Mucosa of descending colon (tissue), 3 donors: ENCODE measurements at places on chromosomes 1 and 21.

DNA sequence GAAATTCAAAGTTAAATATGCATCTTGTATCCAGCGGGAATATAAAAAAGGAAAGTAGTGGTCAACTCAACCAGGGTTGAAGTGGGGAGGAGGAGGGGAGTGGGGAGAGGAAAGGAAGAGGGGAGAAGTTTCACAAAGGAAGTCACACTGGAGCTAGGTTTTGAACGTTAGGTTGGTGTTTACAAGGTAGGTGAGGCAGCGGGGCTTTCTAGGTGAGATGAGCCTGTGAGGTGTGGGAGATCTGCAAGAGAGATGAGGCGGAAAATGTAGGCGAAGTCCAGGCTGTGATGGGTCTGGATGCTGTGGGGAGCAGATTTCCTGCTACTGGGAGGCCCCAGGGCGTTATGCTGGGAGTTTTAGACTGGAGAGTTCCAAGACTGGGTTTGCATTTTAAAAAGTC, 36.1 kb upstream of the IL20 start:
- no peak for DNase-seq

GRCh38 chr1:88061492-88062177, 622.4 kb upstream of the PKN2 start:
- peak; percentile 34 for DNase-seq

DNA sequence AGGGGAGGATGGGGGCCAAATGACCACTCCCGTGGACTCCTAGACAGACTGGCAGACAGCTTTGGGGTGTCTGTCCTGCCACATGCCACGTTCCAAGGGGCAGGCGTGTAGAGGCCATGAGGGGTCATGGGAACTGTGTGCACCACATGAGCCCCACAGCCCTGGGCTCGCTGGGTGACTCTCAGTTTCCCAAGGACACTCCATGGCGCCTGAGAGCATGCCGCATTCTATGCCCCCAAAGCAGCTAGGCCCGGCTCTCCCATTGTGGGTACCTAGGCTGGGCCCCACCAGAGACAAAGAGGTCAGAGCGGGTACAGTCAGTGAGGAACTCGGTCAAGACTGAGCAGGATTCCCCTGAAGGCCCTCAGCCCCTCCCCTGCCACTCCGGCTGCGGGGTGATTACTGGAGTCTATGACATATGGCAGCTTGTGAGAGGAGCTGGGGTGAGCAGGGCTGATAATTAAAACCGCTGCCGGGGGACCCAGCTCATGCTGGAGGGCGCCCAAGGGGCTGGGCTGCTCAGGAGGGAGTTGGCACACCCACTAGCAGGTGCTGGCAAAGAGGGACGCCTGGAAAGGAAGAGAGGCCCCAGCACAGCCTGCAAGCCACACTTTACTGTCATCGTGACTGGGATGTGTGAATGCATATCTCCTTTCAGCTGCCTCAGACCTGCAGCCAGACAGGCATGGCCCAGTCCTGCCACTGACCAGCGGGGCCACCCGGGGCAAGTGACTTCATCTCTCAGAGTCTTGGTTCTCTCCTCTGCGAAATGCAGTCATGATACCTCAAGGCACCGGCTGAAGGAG, 8.4 kb downstream of the LRP8 start:
- DNase-seq, result no peak

DNA sequence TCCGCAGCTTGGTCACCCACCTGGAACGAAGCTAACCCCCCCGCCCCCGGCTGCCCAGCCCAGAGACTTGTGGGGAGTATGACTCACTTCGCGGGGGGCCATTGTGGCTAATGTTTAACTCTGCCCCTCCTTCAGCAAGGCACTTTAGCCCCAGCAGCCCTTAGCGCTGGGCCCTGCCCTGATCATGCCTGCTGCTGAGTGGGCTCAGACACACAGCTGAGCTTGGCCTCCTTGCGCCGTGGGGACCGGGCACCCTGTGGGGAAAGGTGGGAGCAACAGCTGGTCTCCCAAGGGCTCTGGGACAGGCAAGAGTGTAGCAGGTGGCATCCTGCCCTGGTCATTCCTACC, 6.3 kb upstream of the LAD1 start:
- DNase-seq, result peak; percentile 88

GRCh38 chr1:12138196-12139168, 28.3 kb upstream of the TNFRSF1B start:
- no peak for DNase-seq

DNA sequence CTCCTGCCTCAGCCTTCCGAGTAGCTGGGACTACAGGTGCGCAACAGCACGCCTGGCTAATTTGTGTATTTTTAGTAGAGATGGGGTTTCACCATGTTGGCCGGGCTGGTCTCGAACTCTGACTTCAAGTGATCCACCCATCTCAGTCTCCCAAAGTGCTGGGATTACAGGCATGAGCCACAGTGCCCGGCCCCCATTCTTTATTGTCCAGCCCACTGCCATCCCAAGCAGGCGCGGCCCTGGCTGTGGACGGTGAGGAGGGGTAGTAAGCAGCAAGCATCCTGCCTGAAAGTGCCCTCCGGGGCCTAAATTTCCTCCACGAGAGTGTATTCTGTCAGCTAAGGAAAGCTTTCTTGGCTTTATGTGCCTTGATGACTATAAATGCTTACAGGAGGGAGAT, 113.2 kb upstream of the CSF3R start:
- no peak for DNase-seq

- no peak for DNase-seq
Observed at GRCh38 chr1:72186733-72187307, 95.5 kb downstream of the NEGR1 start.

DNA sequence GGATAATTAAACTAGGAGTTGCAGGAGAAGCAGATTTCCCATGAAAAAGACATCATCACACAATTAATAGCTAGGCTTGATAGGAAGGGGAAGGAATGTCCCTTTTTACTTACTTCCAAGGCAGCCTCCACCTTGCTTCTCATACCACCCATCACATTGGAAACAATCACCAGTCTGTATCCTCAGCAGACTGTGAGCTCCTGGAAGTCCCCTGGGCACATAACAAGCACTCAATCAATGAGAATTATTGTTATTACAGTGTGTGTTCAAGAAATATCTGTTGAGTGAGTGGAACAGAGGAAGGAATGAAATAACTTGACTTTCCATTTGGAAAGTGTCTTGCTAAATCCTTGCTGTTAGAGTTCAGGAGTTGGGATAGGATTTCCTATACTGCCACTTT, 36.2 kb downstream of the HIVEP3 start:
- no peak for DNase-seq

DNA sequence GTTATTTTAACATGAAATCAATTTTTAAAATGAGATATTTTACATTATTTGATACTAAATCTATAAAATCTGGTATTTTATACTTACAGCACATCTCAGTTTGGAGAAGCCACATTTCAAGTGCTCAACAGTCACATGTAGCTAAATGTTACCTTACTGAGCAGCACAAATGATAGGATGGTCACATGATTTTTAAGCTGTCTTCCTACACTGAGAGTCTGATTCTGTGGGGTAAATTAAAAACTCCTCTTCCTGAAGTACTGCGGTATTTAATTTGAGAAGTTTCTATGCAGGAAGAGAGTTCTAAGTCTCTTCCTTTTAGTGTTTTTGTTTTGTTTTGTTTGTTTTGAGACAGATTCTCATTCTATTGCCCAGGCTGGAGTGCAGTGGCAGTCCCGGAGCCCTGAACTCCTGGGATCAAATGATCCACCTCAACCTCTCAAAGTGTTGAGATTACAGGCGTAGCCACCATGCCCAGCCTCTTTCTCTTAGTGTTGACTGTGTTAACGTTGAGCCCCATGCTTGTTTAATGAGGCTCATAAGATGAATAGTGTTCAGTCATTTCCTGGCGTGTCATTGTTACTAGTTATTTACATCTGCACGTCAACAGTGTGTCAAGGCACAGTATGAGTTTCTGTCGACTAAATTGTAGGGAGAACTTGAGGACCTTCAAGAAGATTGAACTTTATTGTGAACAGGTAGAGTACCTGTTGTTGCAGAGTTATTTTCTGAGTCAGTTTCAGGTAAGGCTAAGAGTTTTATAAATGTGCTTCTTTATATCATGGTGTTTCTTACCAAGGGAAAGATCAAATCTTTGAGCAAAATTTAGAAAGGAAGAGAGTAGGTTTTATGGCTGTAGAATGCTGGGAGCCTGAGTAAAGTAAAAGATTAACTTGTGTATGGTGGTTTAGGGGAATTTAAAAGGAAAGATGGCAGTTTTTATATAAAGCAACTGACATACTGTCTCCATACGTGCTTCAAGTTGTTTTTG, 3.3 kb downstream of the CNST start:
- DNase-seq, result no peak

DNA sequence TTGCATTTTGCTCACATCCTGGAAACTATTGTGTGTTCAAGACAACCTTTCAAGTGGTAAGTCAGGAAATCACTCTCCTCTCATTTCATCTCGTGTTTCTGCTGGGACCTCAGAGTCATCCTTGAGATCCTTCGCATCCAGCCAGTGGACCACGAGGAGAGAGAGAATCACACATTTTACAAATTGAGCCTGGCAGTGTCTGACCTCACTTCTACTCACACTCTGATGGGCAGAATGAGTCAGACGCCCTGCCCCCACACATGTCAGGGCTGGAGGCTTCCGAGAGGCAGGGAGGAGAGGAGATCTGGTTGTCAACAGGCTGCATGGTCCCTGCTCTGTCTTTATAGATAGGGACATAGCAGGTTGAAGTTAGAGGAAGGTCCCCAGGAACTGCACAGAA, 509.7 kb downstream of the AJAP1 start:
- no peak for DNase-seq

GRCh38 chr1:146020058-146021049, 1.2 kb downstream of the HJV start:
- no peak for DNase-seq

GRCh38 chr1:235468970-235469369, 35.3 kb downstream of the B3GALNT2 start:
- no peak for DNase-seq

GRCh38 chr1:205879974-205880373, 30.0 kb upstream of the PM20D1 start:
- DNase-seq, result no peak

DNA sequence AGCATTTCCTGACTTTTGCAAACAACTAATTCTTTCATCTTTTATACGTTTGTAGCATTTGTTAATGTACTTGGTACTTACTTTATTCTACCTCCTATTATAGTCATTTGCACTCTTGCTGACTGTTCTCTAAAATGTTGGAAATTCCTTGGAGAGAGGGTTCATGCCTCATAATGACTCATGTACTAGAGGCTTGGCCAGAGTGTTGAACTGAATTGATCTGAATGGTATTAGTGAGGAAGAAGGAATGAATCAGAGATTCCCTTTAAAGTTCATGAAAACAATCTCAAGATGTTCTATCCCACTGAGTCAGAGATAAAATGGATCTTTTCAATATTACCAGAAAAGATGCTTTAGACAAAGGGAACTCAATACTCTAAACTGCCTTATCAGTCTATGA, 383.4 kb downstream of the SEC16B start:
- no peak for DNase-seq

- no peak for DNase-seq
Observed at GRCh38 chr1:24435782-24436365, 20.3 kb downstream of the NIPAL3 start.

DNA sequence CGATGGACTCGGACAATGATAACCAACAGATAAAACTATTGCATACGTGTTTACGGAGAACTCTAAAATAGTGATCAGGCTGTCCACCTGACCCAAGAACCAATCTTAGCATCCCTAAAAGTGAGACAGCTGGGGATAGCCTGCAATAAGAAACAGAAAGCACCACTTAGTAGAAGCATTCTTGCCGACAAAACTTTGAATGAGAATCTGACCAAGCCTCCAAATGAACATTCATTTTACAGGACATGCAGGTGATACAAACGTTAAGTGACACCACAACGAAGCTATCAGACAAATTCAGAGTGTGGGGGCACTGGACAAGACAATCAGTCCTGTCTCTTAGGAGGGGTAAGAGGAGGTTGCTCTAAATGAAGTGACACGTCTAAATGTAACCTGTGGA, 1.2 kb downstream of the PSMG1 start:
- no peak for DNase-seq

GRCh38 chr1:94125551-94126514, 4.9 kb upstream of the ABCA4 start:
- no peak for DNase-seq

DNA sequence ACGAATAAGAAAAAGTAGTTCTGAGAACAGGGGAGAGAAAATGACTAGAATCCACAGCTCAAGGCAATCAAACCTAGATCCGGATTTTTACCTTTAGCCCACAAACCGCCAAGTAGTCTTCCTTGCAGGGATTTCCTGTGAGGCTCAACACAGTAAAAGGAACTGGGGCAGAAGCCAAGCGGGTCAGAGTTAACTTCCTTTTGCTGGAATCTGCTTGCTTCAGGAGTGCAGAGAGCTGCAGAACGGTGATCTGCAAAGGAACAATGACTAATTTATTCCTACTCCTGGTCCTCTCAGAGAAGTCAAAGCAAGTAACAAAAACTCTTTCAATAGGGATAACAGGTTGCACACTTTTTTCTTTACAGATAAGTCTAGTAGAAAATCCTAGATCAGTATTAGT, 53.4 kb downstream of the UBR4 start:
- DNase-seq, result peak; percentile 96

GRCh38 chr1:98452162-98452561, 209.4 kb upstream of the SNX7 start:
- DNase-seq, result no peak
